ENCODE measurements at places on chromosomes 7 and 10. TPM values are rescaled to one million over a fixed set of nuclear protein-coding genes. Genes with fewer than 3 reads are reported as not detected.
A peak's percentile ranks its signal among the peaks of the same experiment; 100 is the strongest.

DNA sequence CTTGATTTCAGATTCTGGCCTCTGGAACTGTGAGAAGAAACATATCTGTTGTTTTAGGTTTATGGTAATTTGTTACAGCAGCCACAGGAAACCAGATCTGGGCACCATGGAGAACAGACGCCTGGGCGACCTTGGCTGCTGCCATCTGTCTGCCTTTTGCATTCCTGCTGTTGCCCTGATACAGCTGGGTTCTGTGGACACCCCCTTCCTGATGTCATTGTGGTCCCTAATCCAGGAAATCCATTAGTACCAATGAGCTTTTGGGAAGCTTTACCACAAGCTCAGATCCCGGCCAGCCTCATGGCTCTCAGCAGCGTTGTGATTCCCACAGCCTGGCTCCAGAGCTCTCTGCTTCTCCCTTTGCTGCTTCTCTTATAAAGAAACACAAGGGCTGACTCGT, 174.2 kb upstream of the NPS start:
- no peak for DNase-seq

DNA sequence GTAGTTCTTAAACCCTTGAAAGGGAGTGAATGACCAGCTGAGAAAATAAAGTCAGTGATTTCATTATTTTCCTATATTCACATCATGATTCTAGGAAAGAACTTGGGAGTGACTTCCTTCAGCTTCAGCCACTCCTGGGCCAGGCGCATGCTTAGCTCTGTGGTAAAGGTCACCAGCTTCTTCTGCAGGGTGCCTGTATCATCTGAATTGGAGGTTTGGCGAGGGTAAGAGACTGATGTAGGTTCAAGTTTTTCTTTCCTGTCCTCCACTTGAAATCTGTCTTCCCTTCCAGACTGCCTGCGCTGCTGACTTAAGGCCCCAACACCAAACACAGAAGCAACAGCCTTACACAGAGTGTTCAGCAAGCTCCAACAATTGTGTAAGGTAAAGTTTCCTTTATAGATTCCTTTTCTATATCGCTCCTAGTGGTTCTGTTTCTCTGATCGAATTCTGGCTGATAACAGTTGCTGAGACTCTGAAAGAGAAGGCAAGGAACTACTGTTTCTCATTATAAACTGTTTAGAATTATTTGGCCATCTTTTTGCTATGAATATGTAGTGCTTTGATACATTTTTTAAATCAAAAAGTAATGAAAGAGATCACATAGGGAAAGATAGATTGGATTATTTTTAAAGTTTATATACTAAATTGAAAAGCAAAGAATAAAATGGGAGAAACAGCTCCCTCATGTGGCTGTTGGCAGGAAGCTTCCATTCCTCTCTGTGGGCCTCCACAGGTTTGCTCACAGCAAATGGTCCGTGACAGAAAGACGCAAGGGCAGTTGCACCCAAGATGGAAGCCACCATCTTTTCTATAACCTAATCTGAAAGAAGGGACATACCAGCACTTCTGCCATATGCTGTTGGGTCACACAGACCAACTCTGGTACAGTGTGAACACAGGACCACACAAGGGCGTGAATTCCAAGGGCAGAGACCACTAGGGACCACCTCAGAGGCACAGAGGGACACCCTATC, 14.0 kb downstream of the GATAD1 start:
- DNase-seq = no peak

DNA sequence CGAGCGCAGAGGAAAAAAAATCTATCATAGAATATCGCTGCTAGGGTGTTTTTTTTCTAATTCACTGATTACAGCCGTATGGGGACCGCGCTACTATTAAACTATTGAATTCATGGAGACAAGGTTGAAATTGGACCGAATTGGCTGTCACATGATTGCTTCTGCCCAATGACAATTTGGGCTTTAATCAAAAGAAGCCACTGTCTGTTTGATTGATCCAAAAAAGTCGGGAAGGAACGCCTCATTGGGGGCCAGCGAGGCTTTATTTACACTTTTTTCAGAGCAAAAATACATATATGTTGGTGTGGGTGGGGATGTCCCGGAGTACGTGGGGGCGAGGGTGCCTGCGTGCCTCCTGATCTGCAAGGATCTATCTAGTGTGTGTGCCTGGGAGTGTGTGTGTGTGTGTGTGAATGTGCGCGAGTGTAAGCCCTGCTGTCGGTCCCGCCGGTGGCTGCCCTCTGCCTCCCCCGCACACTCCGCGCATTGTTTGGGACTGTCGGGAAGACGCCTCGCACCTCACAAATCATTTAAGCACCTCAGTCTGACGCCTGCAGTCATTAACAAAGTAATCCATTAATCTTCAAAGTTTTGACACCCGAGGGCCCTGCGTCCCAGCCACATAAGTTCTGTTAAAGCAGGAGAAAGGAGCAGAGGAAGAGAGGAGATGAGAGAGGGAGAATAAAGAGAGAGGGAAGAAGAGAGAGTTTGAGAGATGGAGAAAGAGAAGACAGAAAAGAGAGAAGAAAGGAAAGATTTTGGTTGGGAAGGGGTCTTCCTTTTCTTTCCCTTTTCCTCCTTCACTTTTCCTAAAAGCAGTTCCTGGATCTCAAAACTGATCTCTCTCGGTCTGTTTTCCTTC, at the start of gene HOXA2:
HOXA2 (minus strand) TSS at position 103 of the 862 bp plus-strand sequence. CDS start 183 bp downstream, outside the sequence.
- DNase-seq = no peak

GRCh38 chr10:130202984-130203621, 66.9 kb downstream of the GLRX3 start:
- DNase-seq = no peak

DNA sequence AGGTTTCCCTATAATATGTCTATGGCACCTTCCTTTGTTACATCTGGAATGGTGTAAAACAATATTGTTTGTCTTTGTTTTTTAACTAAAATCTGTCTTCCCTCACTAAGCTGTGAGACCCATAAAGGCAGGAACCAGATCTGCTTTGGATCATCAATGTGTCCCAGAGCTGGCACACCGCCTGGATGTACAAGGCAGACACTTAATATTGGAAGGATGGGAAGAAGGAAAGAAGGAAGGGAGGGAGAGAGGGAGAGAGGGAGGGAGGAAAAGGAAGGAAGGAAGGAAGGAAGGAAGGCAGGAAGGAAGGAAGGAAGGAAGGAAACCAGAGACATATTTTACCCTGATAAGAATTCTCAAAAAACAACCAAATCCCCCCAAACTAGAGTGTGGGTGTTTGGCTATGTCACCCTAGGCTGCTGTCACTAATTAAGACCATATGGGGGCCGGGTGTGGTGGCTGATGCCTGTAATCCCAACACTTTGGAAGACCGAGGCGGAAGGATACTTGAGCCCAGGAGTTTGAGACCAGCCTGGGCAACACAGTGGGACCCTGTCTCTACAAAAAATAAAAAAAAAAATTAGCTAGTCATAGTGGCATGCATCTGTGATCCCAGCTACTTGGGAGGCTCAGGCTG, 59.6 kb downstream of the SH3PXD2A start:
- no peak for DNase-seq

DNA sequence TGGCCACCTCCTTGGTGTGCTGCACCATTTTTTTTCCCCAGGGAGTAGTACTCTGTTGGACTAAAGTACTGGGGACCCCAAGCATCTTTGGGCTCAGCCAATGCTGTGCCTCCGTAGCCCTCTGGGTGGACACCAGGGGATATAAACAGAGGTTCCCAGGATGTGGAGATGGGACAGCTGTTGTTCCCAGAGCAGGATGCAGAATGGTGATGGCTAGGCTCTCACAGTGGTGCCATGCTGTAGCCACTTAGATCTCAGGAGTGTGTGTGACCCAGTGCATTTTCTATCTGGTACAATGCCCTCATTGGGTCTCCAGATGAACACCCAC, 50.9 kb upstream of the SCIN start:
- DNase-seq = no peak

DNA sequence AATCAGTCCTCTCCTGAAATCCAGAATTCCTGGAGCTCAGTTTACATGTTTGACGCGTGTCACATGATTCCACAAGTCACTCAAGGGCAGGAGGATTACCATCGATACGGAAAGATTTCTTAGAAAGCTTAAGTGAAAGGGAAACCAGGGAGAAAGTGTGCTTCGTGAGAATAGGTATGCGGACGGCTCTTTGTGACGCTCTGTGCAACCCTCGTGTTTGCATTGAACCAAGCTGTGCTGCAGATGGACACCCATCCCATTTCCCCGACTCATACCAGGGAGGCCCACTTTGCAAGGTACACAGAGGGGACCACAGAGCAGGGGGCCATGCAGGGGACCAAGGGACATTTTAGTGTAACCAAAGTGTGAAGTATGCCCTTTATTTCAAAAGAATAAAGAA, 43.2 kb downstream of the IKZF1 start:
- DNase-seq = no peak

DNA sequence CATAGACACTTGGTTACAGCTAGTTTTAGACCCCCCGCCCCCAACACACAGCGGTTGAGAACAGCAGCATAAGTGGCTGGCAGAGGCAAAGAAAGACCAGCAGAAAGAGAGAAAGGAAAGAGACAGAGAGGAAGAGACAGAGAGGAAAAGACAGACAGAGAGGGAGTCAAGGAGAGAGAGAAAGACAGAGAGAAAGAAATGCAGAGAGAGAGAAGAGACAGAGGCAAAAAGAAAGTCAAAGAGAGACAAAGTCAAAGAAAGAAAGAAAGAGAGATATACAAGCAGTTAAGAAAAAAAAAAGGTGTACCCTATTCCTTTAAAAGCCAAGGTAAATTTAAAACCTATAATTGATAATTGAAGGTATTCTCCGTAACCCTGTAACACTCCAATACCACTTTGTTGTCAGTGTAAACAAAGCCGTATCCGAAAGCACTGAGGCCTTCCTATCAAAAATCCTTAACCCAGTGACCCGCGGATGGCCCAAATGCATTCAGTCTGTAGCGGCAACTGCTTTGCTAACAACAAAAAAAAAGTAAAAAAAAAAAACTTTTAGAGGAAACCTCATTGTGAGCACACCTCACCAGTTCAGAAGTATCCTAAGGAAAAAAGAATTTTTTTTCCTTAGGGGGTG, 11.9 kb upstream of the SLC12A9 start:
- DNase-seq = no peak

GRCh38 chr10:133130602-133131001, 29.4 kb upstream of the KNDC1 start:
- DNase-seq = no peak

- no peak for DNase-seq
Measured at GRCh38 chr7:151239837-151240459, 7.7 kb downstream of the CHPF2 start.

DNA sequence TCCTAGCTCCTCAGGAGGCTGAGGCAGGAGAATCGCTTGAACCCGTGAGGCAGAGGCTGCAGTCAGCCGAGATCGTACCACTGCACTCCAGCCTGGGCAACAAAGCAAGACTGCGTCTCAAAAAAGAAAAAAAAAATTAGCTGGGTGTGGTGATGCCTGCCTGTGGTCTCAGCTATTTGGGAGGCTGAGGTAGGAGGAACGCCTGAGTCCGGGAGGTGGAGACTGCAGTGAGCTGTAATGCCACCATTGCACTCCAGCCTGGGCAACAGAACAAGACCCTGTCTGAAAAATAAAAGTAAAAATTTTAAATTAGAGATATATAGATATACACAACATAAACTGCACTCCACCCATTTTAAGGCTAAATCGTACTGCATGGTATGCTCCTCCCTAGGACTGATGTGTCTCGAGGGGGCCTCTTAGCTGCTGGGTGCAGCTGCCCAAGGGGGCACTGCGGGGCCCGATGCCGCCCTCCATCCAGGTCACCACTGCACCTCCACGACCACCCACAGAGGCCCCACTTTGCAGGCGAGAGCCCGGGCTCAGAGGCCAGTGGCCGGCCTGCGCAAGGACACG, 40.9 kb upstream of the FOXK1 start:
- DNase-seq = no peak

- DNase-seq = no peak
Measured at GRCh38 chr7:146232604-146233003, 116.0 kb downstream of the CNTNAP2 start.

- DNase-seq = no peak
Measured at GRCh38 chr10:111836064-111836463, 347.5 kb downstream of the GPAM start.

- no peak for DNase-seq
Measured at GRCh38 chr7:95989301-95989700, 216.9 kb downstream of the DYNC1I1 start.

GRCh38 chr7:113968713-113969112, 49.9 kb upstream of the PPP1R3A start:
- DNase-seq = no peak

GRCh38 chr7:39504963-39505362, 61.2 kb upstream of the YAE1 start:
- DNase-seq = no peak

GRCh38 chr10:59688921-59689351, 20.7 kb downstream of the SLC16A9 start:
- no peak for DNase-seq

DNA sequence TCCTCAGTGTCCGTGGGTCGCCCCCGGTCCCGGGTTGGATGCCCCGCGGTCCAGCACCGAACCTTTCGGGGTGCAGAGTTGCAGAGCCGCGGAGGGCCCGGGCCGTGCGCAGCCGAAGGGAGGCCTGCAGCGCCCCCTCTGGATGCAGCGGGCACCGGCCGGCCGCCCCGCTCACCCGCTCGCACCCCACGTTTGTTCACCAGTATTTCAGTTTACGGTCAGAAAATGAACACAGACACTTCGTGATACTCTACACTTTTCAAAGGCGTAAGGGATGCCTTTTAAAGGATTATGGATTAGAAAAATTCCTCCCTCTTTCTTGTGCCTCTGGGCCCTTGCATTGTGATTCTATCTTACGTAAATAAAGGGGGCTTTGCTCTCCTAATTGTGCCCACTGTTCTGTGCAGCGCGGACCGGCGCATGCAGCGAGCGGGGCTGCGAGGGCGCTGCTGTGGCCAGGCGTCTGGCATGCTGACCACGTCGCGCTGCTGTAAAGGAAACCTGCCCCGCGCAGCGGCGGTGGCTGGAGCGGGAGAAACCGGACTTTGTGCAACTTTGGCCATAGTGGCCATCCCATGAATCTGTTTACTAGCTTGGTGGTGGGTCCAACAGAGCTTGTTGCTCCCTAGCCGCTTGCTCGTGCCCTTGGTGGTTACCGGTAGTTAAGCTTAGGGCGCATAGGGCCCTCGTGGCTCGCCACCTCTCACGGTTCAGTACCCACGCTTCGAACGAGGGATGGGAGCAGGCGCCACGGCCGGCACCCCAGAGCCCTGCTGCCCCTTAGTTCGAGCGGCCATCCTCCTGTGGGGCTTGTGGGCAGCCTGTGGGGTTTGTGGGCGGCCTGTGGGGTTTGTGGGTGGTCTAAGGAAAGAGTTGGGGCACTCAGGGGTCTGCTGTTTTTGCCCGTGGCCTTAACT, 739 bp upstream of the MEST start:
- DNase-seq = peak; percentile 81

GRCh38 chr7:87628780-87629569, 777 bp downstream of the RUNDC3B start:
- DNase-seq = peak; percentile 59

MOGAT3 gene
- not detected for total RNA-seq

PRR15 gene
- total RNA-seq = not detected

LMTK2 gene
- 14.5 TPM for total RNA-seq

GCK gene
- total RNA-seq = 1.9 TPM

NUTM2B gene
- 1.4 TPM for total RNA-seq

SGCE gene
- total RNA-seq = 132 TPM

HMX3 gene
- total RNA-seq = not detected

AKR1C2 gene
- total RNA-seq = 97.9 TPM

LIPF gene
- total RNA-seq = not detected

HMX2 gene
- not detected for total RNA-seq
